ENCODE measurements at places on chromosomes 7 and 10.

- DNase-seq, result no peak
These were observed 166.8 kb downstream of the RGS10 start for GRCh38 chr10:119375574-119376272.

DNA sequence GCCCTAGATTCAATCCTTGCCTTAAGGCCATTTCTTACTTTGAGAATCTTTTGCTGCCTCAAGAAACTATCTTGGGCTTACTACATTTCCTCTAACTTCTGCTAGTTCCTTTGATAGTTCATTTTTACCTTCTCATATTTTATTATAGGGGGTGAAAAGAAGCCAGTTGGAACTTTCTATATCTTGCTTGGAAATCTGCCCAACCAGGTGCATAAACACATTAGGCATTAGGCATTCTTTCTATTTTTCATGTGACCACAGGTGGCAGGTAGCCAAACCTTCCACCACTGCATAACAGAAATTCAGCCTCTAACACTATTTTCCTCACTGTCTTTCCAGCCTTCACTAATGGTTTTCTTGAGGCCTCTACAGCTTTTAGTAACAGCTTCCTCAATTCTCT is 300.0 kb upstream of the SP8 start:
- DNase-seq, result no peak

DNA sequence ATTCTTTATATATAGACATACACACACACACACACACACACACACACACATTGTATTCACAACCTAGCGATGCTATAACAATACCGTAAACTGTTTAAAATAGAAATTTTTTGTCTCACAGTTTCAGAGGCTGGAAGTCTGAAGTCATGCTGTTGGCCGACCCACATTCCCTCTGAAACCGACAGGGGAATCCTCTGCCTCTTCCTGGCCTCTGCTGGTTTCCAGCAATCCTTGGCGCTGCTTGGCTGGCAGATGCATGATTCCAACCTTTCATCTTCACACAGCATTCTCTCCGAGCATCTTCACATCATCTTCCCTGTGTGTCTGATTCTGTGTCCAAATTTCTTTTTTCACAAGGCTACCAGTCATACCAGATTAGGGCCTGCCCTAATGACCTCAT is 94.8 kb downstream of the CCDC71L start:
- no peak for DNase-seq

- DNase-seq, result no peak
These were observed 283.8 kb downstream of the GATA3 start for GRCh38 chr10:8338177-8338766.

DNA sequence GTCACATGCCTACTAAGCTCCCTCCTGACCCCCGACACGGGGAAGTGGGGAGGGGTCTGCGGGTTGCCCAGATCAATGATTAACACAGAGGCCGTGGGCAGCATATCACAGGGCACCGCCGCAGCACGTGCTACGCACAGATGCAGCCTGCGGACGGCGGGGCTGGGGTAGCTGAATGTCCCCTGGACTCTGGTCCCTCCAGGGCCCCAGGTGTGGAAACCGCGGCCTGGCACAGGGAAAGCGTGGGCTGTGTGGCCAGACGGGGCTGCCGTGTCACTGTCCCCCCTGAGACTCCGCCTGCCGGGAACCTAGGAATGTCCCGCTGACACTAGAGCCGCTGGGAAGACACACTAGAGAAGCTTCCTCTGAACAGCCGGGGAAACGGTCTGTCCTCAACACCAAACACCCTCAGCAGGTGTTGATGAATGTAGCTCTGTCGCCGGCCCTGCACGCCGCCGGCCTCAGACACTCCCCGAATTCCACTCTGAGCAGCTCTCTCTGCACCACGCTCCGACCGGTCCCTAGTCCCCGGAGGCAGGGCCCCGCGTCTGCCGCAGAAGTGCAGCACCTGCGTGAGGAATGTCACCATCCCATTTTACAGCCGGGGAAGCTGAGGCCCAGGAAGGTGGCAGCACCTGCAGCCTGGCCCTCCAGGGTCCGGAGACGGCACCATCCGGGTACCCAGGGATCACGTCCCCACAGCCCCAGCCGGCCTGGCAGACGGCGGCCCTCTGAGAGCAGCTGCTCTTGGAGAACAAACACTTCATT is 33.4 kb upstream of the PDGFA start:
- no peak for DNase-seq

- no peak for DNase-seq
These were observed 107.5 kb upstream of the ARID5B start for GRCh38 chr10:61793760-61794703.

DNA sequence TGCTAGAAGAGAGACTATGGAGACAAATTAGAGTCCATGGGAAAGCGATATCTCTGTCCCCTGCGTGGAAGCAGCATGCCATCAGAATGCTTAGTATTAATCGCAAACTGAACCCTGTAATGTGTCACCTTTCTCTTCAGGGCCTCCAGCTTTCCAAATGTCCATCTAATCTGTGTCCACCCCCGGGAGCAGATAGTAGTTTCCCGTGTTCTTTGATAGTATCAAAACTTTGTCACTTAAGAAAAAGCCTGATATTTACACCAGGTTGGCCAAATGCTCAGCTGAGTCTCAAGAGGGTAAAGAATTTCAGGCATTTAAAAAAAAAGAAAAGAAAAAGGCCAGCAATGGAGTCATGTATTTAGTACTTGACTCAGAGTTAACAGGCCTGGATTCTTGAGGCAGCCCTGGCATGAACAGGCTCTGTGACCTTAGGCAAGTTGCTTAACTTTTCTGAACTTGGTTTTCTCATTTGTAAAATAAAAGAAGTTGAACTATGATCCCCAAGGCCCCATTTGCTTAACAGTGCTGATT is 10.4 kb upstream of the GSAP start:
- DNase-seq, result no peak

GRCh38 chr10:73840056-73840402 is 28.6 kb upstream of the NDST2 start:
- no peak for DNase-seq

DNA sequence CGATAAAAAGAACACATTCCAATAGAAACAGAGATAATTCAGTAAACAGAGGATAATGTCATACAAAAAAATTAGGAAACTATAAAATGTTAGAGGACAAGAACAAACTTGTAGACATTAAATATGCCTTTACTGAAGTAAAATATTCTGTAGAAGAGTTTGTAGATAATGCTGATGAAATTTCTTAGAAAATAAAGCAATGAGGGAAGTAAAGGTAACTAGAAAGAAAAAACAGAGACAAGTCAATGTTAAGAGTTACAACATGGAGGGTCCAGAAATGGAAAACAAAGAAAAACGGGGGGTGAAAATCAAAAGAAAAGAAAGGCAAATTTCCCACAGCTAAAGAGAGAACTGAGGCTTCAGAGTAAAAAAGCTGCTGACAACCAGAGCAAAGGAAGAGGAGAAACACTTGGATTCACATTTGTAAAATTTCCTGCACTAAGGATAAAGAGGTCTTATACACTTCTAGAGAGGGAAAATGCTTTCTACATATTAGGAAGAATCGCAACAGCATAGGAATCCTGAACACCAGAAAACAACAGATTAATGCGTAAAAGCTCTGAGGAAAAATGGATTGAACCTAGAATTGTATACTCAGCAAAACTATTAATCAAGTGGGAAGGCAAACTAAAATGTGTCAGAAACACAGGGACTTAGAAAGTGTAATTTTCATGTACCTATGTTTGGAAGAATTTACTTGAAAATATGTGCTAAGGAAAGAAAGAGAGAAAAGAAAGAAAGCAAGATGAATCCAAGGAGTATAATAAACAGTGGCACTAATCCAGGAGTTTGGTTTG is 55.0 kb upstream of the AGR3 start:
- DNase-seq, result no peak

DNA sequence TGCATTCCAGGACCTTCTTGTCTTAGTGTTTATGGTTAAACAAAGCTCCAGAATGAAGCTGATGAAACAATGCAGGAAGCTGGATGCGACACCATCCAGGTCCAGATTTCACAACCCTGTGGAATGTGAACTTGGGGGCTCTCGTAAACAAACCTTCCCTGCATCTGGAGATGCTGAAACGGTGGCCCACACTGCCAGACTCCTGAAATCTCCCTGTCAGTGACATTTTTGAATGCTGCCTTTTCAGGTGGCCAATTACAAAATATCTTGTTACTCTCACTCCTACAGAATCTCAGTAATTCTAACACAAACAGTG is 18.8 kb downstream of the VIPR2 start:
- DNase-seq, result no peak

- no peak for DNase-seq
These were observed 353.6 kb downstream of the THSD7A start for GRCh38 chr7:11478426-11478825.

DNA sequence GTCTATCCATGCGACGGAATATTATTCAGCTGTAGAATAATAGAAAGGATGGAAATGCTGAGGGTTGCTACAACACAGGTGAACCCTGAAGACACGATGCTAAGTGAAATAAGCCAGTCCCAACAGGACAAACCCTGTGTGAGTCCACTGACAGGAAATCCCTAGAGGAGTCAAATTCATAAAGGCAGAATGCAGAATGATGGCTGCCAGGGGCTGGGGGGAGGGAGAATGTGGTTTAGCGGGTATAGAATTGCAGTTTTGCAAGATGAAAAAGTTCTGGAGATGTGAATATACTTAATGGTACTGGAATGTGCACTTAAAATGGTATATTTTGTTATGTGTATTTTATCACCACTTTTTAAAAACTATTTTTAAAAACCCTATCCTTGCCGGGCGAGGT is 36.9 kb upstream of the DOCK1 start:
- no peak for DNase-seq

- DNase-seq, result no peak
These were observed 975.2 kb downstream of the SORCS1 start for GRCh38 chr10:106189292-106189691.

DNA sequence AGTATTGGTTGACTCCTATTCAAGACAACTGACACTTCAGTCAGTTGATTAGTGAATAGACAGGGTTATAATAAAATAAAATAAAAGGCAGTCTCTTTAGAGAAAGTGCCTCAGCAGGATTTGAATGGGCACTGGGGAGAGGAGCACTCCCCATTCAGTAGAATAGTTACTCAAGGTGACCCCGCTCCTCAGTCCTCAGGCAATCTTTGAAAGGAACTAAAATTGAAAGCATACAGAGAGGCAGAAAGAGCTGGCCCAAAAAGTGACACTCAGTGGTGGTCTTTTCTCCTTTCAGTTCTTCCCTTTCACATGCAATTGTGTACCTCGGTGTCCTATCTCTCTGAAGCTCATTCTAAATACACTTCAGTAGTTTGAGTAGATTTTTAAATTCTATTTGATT is 47.4 kb upstream of the MACC1 start:
- DNase-seq, result no peak

DNA sequence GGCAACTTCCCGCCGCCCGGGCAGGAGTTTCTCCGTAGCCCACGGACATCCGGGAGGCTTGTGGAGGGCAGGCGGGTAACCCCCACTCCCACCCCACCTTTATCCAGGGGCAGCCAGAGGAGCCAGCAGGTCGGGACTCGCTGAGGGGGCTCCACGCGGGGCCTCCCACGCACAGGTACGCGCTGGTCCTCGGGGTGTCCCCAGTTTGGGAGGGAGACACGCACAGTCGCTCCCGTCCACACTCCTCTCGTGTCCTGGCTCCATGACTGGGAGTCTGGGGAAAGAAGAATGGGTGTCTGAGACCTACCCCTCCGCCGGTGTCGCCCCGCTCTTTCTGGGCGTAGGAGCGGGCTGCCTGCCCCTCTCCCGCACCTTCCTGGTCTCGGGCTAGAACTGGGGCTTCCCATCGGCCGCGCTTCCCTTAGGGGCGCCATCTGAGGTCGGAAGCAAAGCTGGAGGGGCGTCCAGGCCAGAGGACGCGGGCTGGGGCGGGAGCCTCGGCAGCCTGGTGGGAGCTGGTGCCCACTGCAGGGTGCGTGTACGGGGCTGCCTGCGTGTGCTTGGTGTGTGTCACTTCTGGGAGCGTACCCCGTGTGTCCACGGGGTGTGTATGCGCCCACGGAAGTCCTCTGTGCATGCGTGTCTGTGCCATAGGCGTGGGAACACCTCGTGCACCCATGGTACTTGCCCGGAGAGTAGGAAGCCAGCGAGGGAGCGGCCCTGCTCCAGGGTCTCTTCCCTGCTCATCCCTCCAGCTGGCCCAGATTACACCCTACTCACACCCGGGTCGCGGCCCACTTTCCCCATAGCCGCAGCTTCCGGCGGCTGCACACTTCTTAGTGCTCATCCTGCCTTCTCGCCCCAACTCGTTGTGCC is 73.0 kb upstream of the LEP start:
- DNase-seq, result no peak

DNA sequence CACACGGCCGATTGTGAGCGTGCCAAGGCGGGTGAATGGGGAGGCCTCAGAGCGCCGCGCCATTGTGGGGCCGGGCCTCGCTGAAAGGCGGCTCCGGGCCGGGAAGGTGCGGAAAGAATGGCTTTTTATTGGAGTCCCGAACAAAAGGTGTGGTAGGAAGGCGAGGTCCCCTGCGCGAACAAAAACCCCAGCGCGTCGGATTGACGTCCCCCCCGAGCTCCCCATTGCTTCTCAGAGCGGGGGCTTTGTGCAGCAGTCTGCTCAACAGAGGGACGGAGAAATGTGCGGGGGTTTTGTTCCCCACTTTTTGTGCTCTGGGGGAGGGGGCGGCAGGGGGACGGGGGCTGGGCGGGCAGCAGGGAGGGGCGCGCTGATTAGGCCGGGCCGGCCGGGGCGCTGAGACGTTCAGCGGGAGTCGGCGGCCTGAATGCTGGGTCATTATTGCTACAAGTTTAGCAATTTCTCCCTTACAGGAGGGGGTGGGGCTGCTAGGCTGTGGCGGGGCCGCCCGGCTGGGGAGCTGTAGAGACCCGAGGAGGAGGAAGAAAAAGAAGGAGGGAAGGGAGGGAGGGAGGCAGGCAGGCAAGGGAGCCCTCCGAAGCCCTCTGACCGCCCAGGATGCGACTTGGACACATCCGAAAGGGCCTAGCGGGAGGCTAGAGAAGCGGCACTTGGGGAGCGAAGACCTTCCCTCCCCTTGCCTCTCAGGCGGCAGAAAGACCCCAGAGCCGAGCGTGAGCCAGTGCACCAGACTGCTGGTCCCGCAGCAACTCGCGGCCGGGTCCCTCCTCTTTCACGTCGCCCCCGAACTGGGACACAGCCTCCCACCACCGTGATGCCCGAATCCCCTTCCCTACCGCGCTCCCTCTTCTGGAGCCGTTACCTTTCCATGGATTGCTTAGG is 4.6 kb downstream of the NKX2-3 start:
- DNase-seq, result no peak

DNA sequence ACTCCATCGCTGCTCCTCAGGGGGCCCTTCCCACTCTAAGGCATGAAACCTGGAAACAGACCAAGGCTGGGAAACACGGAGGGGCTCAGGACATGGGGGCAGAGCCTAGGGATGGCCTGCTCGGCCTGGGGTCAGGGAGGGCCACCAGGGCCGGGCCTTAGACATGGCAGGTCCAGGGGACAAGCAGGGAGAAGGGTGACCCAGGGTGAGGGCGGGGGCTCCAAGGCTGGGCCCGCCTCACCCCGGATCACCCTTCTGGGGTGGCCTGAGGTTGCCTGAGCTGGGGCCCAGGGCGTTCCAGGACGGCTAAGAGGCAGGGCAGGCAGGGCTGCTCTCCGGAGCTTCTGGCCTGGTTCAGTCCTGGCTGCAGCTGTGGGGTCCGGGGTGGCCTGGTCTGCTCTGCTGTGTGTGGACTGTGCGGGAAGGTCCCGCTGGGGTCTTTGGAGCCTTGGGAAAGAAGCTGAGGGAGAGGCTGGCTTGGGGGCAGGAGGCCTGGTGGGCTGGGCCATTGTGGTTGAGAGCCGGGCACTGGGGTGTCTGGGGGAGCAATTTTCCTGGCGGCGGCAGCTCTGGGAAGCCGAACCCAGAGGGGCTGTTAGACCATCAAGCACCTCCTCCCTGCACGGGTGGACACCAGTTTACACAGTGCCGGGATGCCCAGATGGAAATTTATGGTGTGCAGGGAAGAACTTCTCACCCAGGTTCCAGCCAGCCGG is 52.2 kb downstream of the UNCX start:
- no peak for DNase-seq

Data from activated effector memory CD4-positive, alpha-beta T cell treated with Interleukin-2 at 50 U/mL for 16 hours (primary cell).